ENCODE measurements at places on chromosomes 5 and 9.

DNA sequence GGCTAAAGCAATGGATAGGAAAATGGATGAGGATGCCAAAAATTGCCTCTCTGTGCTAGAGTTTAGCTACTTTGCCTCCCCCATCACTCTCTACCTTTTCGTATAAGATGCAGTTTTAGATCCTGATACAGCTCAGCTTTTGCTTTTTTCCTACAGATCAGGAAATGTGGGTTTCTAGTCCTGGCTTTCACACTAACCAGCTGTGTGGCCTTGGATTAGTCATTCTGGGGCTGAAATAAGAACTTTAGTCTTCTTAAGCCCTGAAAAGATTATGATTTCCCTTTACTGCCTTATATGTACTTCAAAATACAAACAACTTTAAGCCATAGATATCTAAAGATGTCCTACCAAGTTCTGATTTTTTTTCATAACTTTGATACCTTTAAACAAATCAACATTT lies 116.4 kb downstream of the BAAT start:
- no peak for DNase-seq

GRCh38 chr9:127667906-127668305 lies 38.9 kb upstream of the CFAP157 start:
- no peak for DNase-seq

GRCh38 chr9:105131981-105132380 lies 112.5 kb upstream of the SLC44A1 start:
- DNase-seq, result no peak

DNA sequence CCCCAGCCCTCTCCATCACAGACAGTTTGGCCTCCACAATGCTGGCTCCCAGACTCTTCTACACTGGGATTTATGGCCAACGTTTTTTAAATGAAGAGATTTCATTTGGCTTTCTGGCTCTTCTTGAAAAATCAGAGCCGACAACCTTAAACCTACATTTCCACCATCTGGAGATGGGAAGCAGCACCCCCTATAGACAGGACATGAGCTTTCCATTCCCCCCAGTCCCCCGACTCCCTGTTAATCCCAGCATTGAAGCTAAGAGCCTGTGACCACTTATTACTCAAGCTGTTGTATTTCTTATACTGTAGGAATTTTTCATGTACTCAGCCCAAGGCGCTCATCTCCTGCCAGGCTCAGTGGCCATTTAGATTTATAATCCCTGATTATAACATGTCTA lies 34.0 kb upstream of the AFAP1L1 start:
- DNase-seq, result no peak

GRCh38 chr5:143443330-143443729 lies 39.8 kb upstream of the NR3C1 start:
- no peak for DNase-seq

GRCh38 chr9:31697956-31698355 lies 686.5 kb upstream of the ACO1 start:
- no peak for DNase-seq

- DNase-seq, result no peak
Observed at GRCh38 chr9:23441275-23441674, 384.8 kb downstream of the ELAVL2 start.

DNA sequence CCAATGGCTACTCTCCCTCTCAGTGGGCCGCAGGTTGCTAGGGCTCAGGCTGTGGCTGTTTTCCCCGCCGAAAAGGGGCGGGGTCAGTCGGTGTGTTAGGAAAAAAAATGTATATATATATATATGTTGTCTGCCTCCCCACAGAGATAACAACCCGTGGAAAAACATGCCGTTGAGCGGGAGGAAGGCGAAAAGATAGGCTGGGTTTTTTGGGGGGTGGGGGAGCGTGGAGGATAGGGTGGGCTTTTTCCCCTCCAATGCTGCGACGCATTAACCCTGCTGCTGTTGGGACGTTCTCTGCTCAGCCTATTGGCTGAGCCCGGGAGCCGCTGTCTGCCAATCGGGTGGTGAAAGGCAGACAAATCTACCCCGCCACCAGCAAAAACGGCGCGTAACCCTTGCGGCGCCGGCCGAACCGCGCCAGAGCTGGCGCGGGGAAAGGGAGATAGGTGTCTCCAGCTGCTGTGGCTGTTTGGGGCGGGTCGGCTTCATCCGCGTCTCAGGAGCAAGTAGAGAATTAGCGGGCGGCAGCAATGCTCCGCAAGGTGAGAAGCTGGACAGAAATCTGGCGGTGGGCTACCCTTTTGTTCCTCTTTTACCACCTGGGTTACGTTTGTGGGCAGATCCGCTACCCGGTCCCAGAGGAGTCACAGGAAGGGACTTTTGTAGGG lies at the start of gene PCDHGC4:
PCDHGC4 (plus strand) TSS at position 390 of the 671 bp plus-strand sequence; CDS start at position 534, 144 bp downstream.
- DNase-seq, result peak; percentile 70

- DNase-seq, result peak; percentile 81
Observed at GRCh38 chr9:2727966-2728613, 10.8 kb downstream of the KCNV2 start.

DNA sequence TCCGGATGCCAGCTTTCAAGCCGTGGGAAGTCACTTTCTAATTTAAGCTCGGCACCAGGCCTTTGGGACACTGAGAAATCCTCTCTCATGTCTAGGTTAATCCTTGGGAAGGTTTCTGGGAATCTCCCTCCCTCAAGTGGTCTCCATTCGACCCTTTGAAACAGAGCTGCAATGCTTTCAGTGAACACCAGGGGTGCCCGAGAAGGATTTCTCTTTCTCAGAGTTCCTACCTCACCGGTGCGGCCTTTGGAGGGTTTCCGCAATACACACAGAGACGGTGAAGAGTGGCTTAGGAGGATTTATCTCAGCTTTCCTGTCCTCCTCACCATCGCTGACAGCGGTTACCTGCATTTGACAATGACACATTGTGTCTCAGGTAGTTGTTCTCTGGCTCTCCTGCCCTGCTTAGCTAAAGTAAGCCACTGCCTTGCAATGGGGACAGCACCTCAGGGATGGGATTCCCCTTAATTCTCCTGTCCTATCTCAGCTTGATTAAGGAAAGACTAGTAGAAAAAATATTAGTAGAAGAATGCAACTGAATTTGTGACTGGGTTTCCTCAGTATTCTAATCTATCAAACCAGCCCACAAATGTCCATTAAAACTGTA lies 180.6 kb downstream of the GABRG2 start:
- DNase-seq, result no peak

- DNase-seq, result no peak
Observed at GRCh38 chr5:171628633-171628974, 157.0 kb upstream of the SMIM23 start.

- no peak for DNase-seq
Observed at GRCh38 chr5:180180421-180180820, 28.6 kb downstream of the RASGEF1C start.

- DNase-seq, result no peak
Observed at GRCh38 chr5:59040024-59040803, 457.3 kb downstream of the RAB3C start.

DNA sequence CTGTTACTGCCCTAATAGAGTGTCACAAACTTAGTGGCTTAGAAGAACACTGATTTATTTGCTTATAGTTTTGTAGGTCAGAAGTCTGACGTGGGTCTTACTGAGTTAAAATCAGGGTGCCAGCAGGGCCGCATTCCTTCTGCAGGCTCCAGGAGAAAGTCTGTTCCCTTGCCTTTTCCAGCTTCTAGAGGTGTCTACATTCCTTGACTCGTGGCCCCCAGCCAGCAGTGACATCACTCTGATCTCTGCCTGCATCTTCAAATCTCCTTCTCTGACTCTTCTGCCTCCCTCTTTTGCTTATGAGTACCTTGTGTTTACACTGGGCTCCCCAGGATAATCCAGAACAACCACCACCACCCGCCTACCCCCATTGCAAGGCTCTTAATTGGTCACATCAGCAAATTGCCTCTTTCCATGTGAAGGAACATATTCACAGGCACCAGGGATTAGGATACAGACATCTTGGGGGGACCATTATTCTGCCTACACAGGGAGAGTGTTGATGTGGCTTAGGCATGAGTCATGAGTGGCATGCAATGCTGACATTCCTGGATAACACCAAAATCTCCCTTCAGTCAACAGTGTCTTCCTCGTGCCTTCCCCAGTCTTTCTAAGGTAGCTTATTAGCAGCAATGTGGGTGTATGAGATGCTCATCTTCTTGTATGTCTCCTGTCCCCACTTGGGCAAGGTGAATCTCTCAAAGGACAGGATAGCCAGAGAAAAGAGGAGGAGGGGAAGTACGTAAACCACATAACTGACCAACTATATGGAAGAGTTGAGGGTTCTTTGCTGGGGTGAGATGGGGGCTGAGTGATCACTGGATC lies 24.4 kb downstream of the CYFIP2 start:
- DNase-seq, result no peak

- no peak for DNase-seq
Observed at GRCh38 chr9:16377311-16377710, 493.2 kb downstream of the BNC2 start.

DNA sequence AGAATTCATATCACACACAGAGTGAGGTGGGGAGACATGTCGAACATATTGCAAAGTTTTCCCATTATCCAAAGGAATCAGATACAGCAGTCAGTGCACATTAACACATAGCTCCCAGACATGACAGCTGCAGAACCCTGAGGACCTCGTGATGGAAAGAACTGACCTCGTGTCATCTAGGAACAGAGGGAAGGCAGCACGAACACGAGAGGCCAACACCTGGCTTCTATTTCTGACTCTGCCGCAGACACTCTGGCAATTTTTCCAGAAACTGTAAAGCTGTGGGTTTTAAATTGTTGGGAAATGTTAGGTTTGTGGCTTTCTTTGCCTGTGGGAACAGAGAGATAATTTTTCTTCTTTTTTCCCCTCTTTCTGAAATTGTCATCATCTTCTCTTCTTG lies 315.0 kb upstream of the PIK3R1 start:
- DNase-seq, result no peak

DNA sequence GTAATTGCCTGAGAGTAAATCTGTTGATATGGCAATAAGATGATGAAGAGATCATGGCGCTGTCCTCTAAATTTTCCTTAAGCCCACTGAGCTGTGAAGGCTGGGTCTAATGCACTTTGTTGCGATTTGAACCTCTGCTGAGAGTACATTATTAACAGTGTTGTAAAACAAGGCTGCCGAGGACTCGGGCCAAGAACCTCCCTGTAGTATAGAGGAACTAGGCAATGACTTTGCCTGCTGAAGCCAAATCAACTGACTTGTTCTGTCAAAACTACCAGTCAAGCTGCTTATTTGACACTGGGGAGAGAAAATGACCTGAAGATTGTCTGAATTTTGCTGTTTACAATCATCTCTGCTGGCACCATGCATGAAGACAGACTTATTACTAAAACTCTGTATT lies 1154.7 kb downstream of the DTWD2 start:
- DNase-seq, result no peak

DNA sequence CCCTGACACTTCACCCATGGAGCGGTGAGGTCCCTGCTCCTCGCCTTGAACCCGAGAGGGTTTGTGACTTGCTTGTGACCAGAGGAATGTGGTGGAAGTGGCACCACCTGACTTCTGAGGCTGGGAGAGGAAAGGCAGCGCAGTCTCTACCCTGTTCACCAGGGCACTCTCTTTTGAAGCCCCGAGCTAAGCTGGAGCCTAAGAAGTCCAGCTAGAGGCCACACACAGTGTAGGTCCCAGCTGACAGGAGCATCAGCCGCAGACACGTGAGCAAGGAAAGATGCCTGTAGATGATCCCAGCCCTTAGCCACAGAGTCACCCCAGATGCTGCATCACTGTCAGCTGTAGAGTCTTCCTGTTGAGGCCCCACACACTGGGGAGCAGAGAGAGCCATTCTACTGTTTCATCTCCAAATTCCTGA lies 1.7 kb upstream of the ANGPTL2 start:
- DNase-seq, result no peak

DNA sequence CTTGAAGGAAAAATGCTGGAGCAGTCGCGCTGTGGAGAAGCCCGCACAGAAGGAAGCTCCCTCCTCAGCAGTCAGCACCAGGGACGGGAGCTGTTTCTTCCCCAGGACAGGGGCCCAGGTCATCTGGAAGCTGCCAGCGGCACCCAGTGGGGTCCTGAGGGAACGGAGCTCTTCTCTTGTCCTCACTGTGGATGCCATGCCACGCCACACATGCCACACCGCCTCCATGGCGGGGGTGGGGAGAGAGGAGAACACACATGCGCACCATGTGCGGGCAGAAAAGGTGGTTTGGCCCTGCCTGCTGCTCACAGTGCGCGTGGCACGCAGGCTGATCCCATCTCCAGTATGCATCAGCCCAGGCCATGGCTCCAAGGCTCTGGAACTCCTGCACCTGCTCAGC lies 41.7 kb upstream of the ZNF354B start:
- DNase-seq, result no peak

GRCh38 chr9:137456061-137456863 lies 2.9 kb downstream of the NSMF start:
- DNase-seq, result no peak

GRCh38 chr5:17888155-17888554 lies 253.9 kb downstream of the TAF11L14 start:
- DNase-seq, result no peak

GRCh38 chr9:137620581-137620980 lies 1.8 kb downstream of the EHMT1 start:
- DNase-seq, result no peak

- no peak for DNase-seq
Observed at GRCh38 chr5:6508931-6509330, 60.3 kb downstream of the UBE2QL1 start.

GRCh38 chr5:73264631-73265030 lies 91.6 kb downstream of the TMEM174 start:
- DNase-seq, result no peak

DNA sequence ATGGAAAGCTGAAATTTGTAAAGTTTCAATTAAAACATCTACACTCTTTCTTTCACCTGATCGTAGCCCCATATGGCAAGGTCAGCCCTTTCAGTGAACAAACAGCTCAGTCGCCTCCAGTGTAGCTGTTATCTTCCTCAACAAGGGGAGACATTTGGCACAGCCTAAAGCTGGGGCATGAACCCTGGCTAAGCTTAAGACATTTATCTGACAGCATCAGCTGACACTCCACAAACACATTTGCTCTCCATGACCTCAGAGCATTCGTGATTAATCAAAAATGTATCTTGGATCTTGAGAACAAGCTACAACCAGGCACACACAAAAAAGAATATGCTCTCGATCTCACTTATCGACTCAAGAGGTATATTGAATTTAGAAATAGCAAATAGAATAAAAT lies 67.3 kb downstream of the POU5F2 start:
- no peak for DNase-seq

GRCh38 chr5:135065306-135066265 lies 31.6 kb upstream of the PITX1 start:
- DNase-seq, result no peak

- DNase-seq, result no peak
Observed at GRCh38 chr9:98344581-98344980, 89.1 kb upstream of the TBC1D2 start.

GRCh38 chr5:116452774-116453368 lies 121.8 kb downstream of the SEMA6A start:
- DNase-seq, result no peak

DNA sequence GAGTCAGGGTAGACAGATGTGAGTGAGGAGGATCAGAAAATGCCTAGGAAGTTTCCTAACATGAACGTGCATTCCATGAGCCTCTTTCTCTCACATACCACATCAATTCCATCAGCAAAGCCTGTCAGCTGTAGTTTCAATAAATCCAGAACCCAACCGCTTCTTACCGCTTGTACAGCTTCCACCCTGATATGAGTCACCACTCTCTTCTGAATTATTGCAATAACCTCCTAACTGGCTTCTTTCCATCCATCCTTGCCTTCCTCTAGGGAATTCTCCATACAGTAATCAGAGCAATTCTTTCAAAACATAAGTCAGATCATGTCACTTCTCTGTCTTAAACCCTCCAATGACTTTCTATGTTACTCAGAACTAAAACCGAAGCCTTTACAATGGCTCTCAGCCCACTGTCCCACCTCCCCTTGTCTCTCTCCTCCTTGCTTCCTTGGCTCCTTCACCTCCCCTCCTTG lies 8.1 kb upstream of the RAD23B start:
- no peak for DNase-seq

GRCh38 chr9:101566904-101567724 lies 27.7 kb downstream of the PPP3R2 start:
- peak; percentile 58 for DNase-seq

Measured in dermis microvascular lymphatic vessel endothelial cell (primary cell).